ENCODE measurements at places on chromosomes 7 and 10.
A peak's percentile ranks its signal among the peaks of the same experiment; 100 is the strongest.

DNA sequence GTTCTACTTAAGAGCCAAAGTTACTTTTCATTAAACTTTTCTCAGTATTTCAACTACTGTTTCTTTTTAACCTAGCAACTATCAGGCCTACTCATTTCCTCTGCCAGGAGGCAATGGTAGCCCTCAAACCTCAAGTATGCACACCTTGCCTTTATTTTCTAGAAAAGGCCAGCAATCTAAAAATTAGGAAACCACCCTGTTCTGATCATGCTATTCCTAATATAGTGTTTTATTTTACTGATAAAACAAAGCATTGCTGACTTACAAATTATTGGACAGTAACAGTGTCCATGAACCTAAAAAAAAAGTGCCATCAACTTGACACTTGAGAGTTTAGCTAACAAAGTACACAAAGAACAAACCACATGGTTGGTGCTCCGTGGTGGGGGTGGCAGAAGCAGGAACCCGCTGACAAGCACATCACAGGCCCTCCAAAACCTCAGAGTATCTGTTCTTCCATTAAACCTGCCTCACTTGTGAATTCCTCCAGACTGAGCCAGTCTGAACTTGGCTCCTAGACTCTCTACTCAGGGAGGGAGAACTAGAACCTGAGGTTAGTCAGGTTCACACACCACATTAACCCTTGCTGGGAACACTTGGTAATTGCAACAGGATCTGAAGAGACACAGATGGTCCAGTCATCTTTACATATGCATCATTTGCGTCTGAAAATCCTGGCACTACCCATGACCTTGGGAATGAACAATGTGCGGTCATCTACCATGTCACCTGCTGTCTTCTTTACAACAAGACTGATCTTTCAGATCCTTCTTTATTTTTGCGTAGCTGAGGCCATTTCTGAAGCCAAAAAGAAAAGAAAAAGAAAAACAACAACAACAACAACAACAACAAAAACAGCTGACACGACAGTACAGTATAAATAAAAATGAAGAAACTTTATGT lies 31.9 kb downstream of the PIP4K2A start:
- DNase-seq, result no peak

GRCh38 chr7:34191771-34192479 lies 286.6 kb downstream of the BMPER start:
- DNase-seq, result no peak

DNA sequence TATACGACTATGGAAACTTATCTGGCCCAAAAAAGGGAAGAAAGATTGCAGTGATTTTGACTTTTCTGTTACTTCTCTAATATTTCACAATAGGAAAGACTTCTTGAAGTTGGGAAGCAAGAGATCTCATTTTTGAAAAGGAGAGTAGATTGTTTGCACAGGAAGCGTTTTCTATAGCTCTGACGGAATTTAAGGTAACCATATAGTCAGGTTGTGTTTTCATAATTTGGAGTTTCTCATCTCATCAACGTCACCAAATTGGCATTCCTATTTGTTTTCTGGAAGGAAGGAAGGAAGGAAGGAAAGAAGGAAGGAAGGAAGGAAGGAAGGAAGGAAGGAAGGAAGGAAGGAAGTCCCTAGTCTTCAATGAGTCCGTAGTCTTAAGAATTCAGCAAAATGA lies 732.0 kb downstream of the XPNPEP1 start:
- no peak for DNase-seq

DNA sequence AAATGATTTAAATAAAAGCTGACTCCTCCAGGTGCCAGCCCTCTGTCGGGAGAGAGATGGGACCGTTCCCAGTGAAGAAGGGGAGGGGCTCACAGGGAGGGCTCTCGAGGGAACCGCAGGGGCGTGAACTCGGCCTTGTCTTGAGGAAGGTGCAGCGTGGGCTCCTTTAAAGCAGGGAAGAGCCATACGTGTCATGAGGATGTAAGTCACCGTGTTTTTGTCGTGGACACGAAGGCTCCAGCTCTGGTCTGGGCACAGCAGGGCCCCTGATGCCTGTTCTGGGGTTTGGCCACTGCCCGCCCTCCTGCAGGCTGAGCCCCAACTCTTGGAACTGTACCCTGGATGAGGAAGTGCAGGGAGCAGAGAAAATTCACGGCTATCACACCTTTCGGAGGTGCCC lies 45.0 kb downstream of the JAKMIP3 start:
- DNase-seq, result peak; percentile 15

- DNase-seq, result no peak
Observed at GRCh38 chr7:37371755-37372154, 76.9 kb downstream of the ELMO1 start.

- no peak for DNase-seq
Observed at GRCh38 chr7:114070246-114070645, 151.4 kb upstream of the PPP1R3A start.

GRCh38 chr7:158710651-158711102 lies 6.1 kb upstream of the NCAPG2 start:
- DNase-seq, result no peak
